ENCODE measurements at places on chromosomes 7 and 10.

- no peak for DNase-seq
Observed at GRCh38 chr10:14688606-14689005, 86.1 kb downstream of the FAM107B start.

DNA sequence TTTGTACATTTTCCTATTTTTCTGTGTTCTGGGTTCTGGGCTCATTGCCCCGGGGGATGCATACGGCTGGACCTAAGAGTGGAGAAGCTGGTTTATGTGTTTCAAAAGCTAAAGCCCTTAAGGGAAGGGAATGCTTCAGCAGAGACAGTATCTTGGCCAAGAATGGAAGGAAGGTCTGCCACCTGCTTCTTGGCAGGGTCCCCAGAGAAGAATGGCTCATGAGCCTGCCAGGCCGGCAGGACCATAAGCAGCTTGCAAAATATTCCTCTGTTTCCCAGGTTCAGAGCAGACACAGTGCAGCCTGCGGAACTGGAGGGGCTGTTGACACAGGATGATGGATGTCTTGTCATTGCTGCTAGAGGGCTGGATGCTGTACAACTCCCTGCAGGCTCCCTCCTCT, 7.8 kb upstream of the ABHD11 start:
- peak; percentile 16 for DNase-seq

GRCh38 chr7:40220421-40220911, 85.7 kb downstream of the SUGCT start:
- DNase-seq = no peak

- no peak for DNase-seq
Observed at GRCh38 chr7:90007001-90007654, 147.1 kb upstream of the STEAP1 start.

DNA sequence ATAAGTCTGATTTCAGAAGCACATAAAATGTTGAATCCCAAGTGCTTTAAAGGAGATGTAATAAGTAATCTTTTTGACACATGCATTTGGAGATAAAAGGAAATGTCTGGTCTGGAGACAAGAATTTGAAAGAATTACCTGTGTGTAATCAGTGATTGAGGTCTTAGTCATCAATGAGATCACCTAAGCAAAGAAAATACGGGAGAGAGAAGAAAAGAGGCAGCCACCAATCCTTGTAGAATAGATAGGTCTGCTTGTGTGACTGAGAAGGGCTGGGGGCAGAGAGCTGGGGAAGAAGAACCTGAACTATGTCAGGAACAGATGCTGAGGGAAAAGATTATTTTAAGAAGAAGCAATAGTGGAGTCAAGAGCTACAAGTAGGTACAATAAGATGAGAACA, 49.3 kb upstream of the ITPRID1 start:
- no peak for DNase-seq

DNA sequence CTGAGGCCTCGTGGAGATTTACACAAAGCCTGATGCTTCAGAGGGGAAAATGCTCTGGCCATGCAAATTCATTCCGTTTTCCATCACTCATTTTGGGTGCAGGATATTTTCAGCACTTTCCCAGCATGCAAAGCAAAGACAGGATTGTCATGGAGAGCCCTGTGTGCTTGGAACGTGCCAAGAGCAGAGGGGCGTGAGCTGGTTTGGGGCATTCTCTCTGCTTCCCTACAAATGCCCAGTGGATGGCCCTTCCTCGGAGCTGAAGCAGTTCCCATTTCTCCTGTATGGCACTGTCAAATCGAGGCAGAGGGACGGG, 164.1 kb downstream of the PRKAG2 start:
- no peak for DNase-seq

DNA sequence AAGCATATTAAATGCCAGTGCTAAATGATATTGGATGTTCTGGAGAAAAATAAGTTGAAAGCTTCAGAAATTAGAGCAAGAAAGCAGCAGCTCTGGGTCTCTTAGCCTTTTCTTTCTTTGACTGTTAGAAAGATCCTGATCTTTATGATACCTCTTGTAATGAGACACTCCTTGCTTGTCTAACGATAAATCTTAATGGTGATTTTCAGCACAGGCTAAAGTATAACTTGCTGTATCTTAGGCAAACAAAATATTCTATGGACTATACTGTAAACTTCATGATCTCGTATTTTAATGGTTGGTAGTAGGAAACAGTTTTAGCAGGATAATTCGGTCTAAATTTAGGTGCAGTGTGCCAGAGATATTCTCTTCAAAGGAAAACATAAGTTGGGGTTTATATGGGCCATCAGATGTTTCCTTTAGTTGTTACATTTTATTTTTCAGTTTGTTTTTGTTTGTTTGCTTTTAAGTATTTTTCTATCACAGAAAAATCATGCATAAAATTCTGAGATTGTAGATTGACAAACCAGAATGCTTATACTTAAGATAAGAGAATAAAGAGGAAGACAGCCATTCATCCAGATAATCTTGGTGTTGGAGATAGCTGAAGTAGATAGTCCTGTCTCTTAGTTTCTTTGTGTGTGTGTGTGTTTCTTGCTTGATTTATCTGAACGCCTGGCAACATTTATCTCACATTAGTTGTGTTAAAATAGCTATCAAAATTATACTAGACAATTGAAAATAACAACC, 4.7 kb downstream of the CASD1 start:
- no peak for DNase-seq

DNA sequence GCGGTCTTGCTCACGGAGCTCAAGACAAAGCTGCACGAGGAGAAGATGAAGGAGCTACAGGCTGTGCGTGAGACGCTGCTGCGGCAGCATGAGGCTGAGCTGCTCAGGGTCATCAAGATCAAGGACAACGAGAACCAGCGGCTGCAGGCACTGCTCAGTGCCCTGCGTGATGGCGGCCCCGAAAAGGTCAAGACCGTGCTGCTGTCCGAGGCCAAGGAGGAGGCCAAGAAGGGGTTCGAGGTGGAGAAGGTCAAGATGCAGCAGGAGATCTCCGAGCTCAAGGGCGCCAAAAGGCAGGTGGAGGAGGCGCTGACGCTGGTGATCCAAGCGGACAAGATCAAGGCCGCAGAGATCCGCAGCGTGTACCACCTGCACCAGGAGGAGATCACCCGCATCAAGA, 51.4 kb downstream of the JAKMIP3 start:
- no peak for DNase-seq

GRCh38 chr10:85152496-85152895, 824.1 kb downstream of the CCSER2 start:
- no peak for DNase-seq

GRCh38 chr10:24963521-24964041, 11.2 kb upstream of the PRTFDC1 start:
- DNase-seq = no peak

DNA sequence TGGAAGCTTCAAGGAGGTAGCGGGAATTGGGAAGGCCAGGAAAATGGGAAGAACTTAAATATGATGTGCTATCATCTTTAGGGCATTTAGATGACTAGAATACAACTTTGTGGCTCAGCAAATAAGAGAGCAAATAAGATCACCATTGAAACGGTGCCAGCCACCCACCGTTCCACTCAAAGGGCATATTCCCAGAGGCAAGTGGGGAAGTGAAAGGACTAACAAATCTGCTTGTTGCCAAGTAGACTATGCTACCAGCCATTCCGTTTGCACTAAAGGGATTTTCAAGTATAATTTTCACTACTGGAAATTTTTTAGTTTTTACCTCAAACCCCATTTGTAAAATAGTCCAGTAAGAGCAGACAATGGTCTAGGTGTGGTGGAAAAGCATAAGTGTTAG, 4.0 kb upstream of the PPP1R3C start:
- no peak for DNase-seq

- no peak for DNase-seq
Observed at GRCh38 chr10:117226813-117227451, 14.0 kb upstream of the SLC18A2 start.

- no peak for DNase-seq
Observed at GRCh38 chr10:132563485-132564248, 26.1 kb downstream of the INPP5A start.

- peak; percentile 37 for DNase-seq
Observed at GRCh38 chr10:124709861-124710260, 34.3 kb downstream of the FAM53B start.

DNA sequence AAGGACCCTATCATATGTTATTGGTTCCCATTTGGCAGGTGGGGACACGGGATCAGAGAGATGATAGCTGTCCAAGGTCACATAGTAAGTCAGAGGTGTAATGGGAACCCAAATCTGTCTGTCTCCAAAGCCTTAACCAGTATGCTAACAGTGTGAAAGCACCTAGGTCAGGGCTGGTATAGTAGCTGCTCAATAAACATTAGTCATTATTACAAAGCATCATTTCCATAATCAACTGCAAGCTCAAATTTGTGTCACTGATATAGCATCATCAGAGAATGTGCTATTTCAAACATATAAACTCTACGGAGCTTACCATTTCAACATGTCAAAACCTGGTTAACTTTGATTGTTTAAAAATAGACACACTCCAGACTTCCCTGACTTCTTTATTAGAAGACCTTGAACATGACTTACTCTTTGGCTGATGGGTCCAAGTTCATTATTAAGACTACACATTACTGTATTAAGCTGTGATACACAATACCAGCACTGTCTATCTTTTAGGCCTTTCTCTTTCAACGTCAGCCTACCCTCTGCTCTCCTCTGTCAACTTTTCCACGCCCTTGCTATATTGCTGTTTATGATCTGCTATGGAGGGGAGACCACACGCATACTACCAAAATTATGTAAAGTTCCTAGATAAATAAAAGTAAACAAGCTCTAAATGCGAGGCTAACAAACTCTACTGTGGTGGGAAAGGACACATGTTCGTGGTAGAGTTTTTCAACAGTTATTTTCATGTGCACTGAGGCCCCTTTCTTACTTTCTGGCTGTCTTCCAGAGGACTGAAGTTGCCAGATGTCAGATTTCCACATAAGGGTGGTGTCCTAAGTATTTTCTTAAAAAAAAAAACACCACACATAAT, 33.6 kb downstream of the DNMBP start:
- DNase-seq = no peak

DNA sequence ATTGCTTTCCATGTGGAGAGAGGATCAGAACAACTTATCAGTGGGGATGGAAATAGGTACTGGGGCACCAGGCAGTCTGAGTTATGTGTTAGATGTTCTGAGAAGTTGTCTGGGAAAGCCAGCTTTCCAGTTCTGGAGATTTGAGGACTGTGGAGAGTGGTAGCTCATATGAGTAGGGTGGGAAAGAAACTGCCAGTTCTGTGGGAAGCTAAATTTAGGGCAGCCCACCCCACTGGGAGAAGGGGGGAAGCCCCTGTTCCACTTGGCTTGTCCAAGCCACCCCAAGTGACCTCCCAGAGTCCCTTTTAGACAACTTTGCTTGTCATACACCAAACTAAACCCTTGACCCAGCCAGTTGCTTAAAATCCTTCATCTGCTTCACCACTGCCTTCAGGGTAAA, 189.5 kb downstream of the REEP3 start:
- no peak for DNase-seq

DNA sequence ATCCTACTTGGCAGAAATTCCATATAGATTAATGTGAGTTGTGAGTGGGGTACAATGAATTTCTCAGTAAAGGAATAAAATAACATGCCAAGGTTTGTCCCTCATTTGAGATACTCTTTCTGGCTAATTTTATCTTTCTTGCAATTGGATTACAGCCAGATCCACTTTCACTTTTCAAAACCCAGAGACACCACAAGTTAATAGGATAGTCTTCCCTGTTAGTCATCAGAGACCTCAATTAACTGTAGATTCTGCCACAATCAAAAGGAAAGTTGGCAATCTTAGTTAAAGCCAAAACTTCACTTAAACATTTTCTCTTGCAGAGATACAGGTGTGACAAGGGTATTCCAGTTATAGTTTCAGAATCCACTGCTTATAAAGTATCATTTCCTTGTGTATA, 91.4 kb upstream of the PHYHIPL start:
- no peak for DNase-seq

GRCh38 chr7:81665236-81665635, 104.6 kb downstream of the HGF start:
- no peak for DNase-seq

DNA sequence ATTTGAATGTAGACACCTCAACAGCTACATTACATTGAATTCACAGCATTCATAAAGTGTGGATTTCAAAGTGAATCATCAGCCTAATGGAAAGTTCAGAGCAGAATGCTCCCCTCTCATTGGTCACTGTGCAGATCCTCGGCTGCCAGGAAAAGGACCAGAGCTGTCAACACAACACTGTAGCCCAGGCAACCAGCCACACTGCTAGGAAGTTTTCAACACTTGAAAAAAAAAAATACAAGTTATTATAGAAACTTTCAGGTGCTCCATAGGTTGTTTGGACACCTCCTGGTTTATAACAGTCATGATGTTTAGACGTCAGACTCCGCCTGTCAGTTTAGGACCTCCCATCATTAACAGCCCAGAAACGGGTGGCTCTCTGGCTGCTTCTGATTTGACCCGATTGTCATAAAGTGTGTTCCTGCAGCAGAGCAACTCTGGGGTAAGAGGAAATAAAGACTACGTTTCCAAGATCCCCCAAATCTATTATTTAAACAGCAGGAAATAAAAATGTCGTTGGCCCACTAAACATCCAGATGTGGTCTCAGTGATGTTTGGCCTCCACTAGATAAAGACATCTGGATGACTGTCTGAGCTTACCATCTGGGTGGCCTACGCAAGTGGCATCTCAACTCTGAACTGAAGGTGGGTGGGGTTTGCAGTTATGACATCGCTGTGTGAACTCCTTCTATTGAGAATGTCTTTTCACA, 117.4 kb downstream of the CABCOCO1 start:
- DNase-seq = no peak

DNA sequence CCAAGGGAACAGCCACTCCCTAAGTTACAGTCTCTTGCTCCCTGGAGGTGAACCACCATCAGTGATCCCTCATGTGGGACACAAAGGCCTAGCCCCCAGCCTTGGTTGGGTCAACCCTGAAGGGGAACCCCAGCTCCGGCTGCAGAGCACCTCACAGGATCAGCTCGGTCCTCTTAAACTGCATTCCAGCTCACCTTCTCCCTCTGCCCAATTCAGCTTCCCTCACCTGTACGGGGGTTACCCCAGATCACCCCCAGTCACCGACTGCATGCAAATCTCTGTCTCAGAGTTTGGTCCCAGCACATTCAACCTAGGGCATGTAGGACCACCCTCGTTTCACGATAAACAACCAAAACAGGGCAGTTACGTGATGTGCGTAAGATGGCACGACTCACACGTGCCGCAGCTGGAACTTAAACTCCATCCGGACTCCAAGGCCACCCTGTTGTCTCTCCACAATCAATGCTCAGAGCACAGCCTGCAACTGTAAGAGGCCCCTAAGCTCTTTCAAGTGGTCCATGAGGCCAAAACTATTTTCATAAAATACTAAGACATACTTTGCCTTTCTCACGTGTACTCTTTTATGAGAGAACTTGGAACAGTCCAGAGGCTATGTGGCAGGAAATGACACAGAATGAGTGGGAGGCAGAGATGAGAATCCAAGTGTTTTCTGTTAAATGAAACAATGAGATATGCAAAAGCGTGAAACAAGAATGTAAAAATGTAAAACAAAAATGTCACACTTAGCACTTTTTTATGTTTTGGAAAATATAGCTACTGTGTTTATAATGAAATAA, 285.2 kb downstream of the PTPRN2 start:
- no peak for DNase-seq

Measured in occipital lobe (tissue), 3 donors.